ENCODE measurements at places on chromosomes 1 and 21.
A peak's percentile ranks its signal among the peaks of the same experiment; 100 is the strongest.

DNA sequence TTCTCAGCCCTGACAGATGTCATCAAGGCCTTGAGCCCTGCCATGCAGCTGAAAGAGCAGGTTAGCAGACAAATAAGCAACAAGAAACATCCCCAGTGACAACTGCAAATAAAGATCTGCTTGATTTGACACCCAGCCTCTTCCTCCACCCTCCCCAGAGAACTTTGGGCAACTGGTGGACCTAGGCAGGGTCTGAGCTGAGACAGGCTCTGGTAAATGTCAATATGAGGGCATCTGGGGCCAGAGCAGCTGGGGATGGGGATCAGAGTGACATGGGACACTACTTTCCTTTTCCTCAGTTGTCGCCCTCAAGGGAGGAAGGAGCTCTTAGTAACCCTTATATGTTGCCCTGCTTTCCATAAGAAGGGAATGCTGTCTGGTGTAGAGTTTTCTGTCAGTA is 544.1 kb downstream of the NEGR1 start:
- no peak for DNase-seq

- DNase-seq: no peak
These were observed 19.7 kb upstream of the GALNT2 start for GRCh38 chr1:230047114-230047865.

DNA sequence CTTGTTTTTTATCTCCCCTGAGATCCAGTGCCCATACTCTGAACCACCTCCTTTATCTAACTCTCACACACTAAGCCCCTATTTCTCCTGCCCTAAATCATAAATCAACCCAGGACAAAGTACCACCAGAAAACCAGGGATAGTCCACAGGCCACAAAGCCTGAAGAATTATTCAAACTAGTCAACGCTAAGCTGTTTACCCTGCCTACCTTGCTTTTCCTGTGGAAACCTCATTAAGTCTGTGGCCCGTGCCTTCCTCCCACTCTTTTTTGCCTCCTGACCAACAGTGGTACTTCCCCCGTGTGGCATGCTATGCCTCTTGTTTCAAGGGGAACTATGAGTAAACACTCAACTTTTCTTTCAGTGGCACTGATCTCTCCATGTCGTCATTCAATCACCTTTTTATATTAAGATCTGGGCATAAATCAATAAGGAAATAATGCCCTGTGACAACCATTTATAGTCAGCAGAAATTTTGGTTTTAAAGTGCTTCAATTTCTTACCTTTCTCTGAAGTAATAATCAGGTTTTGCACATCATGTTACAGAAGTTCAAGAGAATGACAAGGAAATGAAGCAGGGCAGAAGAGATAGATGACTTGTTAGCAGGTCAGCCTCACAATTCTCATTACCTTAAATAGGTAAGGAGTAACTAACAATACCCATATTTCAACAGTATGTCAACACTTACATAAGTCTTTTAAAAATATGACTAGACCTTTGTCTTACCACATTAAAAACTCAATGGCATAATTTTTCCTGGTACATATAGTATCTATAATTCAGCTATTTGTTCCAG is 32.1 kb downstream of the EYA3 start:
- DNase-seq: no peak

DNA sequence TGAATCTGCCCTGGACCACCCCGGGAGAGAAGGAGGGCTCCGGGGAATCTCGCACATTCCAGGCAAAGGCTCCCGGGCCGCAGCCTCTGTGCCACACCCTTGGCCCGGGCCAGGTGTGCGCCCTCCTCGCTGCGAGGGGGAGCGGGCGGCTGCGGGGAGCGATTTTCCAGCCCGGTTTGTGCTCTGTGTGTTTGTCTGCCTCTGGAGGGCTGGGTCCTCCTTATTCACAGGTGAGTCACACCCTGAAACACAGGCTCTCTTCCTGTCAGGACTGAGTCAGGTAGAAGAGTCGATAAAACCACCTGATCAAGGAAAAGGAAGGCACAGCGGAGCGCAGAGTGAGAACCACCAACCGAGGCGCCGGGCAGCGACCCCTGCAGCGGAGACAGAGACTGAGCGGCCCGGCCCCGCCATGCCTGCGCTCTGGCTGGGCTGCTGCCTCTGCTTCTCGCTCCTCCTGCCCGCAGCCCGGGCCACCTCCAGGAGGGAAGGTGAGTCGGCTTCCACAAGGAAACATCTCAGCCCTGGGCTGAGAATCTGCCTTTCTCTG is at the start of gene LAMC2:
TSS of gene LAMC2 (plus strand) at position 324 of the 550 bp plus-strand sequence. CDS start at position 413, 89 bp downstream.
- no peak for DNase-seq

DNA sequence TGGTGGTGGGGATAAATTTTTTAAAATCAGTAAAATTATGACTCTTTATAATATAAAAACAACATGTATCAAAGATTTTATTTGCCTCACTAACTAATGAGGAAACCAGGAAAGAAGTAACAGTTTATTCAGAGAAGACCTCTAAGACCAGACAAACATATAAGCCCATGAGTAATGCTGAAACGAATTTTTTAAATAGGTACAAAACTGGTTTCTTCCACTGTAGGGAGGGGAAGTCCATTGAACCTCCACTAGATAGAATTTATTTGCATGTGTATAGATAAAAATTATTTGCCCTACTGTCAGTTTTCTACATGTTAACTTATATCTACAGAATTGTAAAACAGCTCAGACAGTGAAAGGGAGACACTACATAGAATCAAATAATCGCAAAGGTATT is 86.8 kb downstream of the ZC3H11B start:
- no peak for DNase-seq

- no peak for DNase-seq
These were observed 33.4 kb downstream of the CACNA1E start for GRCh38 chr1:181516706-181517105.

DNA sequence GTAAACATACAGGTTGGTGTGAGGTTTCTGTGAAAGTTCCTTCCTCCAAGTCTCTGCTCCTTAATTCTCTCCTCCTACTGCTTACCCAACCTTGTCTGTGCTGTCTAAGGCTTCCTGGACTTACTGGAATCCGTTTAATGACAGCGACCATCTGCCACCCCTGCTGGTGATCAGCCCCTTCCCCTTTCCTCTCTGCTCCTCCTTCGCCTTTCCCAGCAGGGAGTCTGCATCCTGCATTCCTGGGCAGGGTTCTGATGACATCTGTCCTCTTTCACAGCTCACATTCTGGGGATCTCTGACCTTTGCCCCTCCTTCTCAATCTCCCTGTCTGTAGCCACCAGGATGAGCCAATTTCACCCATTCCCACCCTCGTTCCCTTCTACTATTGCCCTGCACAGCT is 66.5 kb downstream of the KIRREL1 start:
- no peak for DNase-seq

GRCh38 chr1:181334724-181335123 is 148.6 kb upstream of the CACNA1E start:
- DNase-seq: no peak

GRCh38 chr1:200899015-200899386 is 4.3 kb downstream of the INAVA start:
- no peak for DNase-seq

DNA sequence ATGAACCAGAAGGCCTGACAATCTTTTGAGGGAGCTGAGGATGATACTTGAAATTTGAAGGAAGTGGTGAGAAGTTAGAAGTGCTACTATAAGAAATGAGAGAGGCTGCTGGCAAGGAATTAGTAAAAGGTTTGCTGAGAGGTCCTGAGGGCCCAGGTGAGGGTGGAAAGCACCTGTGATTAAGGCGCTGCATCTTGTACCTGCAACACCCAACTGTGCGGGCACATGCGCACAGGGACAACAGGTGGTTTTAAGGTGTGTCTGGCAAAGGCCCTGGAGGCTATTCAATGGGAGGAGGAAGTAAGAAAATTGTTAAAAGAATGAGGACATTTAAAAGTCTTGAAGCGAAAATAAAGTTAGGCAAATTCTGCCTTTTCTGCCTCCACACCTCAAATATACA is 349.3 kb downstream of the RGS7 start:
- DNase-seq: no peak

DNA sequence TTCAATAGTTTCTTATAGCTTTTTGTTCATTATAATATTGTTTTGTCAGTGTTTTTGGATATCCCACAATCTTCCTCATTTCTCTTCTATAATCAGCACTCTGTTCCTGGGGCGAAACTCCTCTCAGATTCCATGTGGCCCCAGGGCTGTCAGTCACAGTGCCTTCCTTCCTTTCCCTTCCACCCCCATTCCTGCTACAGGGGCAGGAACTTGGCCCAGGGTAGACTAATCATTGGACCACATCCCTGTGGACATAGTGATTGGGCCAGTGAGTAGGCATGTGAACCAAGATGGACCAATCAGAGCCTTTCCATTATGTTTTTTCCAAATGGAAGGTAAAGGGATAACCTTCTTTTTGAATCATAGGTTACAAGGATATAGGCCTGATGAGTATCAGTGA is 78.3 kb downstream of the PGM1 start:
- DNase-seq: no peak

DNA sequence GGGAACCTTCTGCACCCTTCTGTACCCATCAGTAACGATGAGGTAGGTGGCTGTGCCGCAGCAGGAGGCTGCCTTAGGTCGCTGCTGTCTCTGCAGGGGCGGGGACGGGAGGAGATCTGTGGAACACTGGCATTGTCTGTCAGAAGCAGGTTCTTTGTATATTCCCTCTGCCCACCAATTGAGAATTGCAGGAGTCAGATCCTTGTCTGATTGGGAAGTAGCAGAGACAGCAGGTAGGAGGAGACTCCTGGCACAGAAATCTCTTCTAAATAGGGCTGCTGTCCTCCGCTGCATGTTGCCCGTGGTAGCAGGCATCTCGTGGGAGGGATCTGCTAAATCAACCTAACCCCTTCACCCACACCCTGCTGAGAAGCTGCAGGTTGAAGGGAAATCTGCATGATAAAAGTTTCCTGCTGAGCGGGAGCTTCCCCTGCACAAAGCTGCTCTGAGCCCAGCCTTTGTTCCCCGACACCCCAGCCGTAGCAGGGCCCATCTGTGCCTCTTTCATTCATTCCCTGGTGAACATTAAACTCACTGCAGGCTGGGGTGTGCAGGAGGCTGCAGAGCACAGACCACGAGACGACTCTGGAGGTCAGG is 15.9 kb downstream of the SARS1 start:
- DNase-seq: no peak

DNA sequence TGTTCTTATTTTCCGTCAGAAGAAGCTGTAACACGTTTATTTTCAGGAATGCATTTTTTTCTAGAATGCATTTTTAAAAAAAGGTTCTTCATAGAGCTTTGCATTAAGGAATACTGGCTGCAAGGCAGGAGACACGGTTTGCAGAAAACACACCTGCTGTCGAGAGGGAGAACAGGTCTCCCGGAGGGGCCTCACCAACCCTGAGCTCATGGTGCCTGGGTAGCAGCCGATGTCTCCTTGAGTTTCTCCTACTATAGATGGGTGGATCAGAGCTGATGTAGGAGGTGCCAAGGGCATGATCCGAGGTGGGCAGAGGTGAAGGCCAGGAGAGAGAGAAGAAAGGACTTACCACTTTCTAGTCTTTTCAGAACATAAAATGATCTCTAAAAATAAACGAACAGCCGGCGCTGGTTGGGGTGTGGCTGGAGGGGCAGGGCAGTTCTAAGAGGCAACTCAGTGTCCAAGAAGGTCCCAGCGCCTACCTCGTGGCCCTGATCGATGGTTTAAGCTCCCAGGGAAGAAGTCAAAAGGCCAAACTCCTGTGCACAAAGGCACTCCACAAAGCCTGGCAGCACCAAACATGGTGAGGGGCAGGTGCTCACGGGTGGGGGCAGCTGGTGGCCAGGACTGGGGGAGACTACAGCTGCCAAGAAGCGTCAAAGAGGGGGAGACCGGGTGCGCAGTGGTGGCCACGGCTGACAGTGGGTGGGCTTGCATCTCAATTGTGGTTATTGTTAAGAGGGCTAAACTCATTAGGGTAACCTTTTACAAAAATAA is 12.2 kb downstream of the MORN1 start:
- no peak for DNase-seq

GRCh38 chr1:167713330-167714081 is 8.3 kb upstream of the MPZL1 start:
- peak; percentile 45 for DNase-seq

GRCh38 chr1:233216009-233216408 is 79.5 kb downstream of the PCNX2 start:
- no peak for DNase-seq

GRCh38 chr1:185894791-185895190 is 160.6 kb downstream of the HMCN1 start:
- DNase-seq: no peak

DNA sequence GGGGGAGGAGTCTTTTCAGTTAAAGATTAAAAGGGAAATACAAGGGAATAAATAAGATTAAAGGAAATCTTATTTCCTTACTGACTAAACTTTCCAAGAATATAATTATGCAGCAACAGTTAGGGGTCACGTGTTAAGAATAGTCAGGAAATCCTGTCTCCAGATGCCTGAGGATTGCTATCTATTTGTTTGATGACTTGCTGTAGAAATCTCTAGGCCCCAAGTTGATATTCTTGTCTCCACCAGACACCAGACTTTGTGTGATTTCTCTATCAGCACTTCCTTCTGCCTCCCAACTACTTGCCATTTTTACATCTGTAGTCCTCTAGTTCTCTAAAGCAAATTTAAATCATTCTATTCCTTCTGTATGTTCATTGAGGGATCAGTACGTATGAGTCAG is 77.5 kb downstream of the RPAP2 start:
- no peak for DNase-seq

GRCh38 chr21:44865561-44866280 is 7.8 kb downstream of the PTTG1IP start:
- no peak for DNase-seq

- no peak for DNase-seq
These were observed 23.2 kb downstream of the TMEM53 start for GRCh38 chr1:44651069-44651468.

DNA sequence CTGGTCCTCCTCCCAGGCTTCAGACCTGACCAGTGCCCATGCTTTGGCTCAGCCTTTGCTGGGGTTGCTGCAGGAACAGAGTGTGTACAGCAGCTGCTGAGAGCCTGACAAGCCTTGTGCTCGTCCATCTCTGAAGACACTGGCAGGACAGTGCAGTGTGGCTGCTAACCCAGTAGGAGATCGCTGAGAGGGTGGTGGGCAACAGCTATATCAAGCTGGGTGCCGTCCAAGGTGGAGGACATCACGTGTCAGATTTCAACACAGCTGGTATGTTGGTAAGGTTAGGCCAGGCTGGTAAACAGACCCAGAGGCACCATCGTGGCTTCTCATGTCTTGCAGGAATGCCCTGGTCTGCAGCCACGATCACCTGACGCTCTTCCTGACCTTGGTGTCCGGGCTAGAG is 17.9 kb upstream of the SLC25A34 start:
- DNase-seq: no peak

DNA sequence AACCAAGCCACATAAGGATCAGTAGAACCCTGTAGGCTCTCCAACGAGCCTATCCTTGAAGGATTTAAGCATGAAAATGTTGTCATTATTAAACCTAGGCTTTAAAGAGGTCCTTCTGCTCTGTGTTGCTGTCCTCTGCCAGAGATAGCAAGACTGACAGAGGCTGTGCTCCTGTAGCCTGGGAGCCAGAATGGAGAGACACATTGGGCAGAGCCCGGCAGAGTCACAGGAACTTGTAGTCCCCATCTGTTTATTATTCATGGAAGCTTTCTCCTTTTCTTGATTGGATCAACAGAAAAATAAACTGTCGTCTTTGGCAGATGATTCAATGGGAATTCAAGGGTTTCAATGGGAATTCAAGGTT is 19.2 kb upstream of the SLAMF1 start:
- DNase-seq: no peak

- DNase-seq: peak; percentile 0
These were observed 222.0 kb upstream of the PKN2 start for GRCh38 chr1:88462096-88462487.
